Left renal cortex interstitium (tissue), 4 donors: ENCODE measurements at places on chromosomes 3 and 15. TPM values are rescaled to one million over a fixed set of nuclear protein-coding genes. Genes with fewer than 3 reads are reported as not detected.

DNA sequence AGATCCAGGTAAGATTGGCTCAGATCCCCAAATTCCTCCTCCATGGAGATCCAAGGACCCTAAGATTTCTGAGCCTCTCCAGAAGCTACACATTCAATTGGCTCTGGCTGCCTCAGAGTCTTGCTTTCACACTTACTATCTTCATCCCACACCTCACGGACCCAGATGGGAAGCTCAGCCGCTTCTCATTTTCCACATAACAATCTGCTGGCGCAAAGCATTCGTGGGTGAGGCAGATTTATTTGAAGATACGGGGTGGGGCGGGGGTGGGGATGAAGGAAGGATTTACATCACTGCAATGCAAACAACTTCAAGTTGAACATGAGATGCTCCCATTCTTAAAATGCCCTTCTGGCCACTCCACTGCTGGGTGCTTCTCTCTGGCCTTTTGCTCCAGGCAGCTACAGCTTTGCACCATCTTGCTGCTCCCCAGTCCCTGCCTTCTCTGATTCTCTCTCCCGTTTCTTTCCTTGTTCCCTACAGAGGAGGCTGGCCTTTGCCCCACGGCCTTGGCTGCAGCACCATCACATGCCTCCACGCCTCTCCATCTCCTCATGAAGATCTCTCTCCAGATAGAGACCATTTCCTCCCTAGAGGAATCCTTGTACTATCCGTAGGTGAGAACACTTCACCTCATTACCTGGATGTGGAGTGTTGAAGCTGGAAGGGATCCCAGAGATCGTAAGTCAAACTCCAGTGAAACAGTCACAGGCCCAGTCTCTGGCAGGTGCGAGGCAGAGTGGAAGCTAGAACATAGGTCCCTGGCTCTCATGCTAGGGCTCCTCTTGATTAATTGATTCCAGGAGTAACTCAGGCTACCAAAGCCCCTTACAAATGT lies 175.9 kb downstream of the RPLP1 start:
- DNase-seq, result no peak

GRCh38 chr3:108102420-108103039 lies 11.7 kb upstream of the CD47 start:
- no peak for DNase-seq

GRCh38 chr3:16999161-16999560 lies 114.4 kb downstream of the PLCL2 start:
- DNase-seq, result no peak

DNA sequence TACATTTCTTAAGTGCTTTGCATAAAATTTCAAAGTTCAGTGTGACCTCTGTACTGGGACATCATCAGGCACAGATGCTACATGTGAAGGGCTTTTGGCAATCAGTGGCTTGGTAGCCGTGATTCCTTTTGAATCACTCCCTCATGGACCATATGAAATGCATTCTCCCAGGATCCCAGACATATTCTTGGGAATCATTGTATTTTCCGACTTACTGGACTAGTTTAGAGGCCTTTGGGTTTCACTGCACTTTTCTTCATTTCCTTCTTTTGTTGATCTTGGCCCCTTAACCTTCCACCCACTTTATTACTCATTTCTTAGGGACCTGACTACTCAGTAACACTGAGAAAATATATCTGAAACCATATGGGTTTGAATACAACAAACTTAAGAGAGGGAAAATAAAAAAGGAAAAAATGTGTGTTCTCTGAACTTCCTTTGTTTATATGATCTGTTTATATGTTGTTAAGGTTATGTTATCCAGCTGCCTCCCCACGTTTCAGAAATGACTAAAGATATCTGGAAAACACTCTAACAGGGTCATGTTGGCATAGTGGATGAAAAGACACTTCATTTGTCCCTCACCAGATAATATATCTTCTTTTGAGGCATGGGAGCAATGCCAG lies 35.1 kb downstream of the HMG20A start:
- DNase-seq, result no peak

- no peak for DNase-seq
Observed at GRCh38 chr15:68373028-68373427, 58.9 kb downstream of the ITGA11 start.

DNA sequence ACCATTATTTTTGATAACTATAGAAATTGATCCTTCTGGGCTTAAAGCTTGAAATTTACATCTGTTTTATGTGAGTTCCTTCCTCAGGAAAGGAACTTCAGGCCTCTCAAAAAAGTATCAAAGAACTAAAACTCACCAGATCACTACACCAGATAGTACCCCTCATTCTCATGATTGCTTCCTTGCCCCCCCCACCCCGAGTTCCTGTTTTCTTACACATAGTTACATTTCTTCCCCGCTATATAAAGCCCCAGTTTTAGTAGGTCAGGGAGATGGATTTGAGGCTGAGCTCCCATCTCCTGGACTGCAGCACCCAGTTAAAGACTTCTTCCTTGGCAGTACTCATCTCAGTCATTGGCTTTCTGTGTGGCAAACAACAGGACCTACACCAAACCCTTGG lies 80.3 kb upstream of the HRH1 start:
- no peak for DNase-seq

GRCh38 chr3:194028434-194029004 lies 107.4 kb upstream of the HES1 start:
- no peak for DNase-seq

GRCh38 chr3:184362668-184363546 lies 1.4 kb downstream of the POLR2H start:
- peak; percentile 95 for DNase-seq

- DNase-seq, result no peak
Observed at GRCh38 chr3:77323626-77324025, 283.7 kb downstream of the ROBO2 start.

- DNase-seq, result no peak
Observed at GRCh38 chr3:26105261-26105660, 315.4 kb downstream of the OXSM start.

DNA sequence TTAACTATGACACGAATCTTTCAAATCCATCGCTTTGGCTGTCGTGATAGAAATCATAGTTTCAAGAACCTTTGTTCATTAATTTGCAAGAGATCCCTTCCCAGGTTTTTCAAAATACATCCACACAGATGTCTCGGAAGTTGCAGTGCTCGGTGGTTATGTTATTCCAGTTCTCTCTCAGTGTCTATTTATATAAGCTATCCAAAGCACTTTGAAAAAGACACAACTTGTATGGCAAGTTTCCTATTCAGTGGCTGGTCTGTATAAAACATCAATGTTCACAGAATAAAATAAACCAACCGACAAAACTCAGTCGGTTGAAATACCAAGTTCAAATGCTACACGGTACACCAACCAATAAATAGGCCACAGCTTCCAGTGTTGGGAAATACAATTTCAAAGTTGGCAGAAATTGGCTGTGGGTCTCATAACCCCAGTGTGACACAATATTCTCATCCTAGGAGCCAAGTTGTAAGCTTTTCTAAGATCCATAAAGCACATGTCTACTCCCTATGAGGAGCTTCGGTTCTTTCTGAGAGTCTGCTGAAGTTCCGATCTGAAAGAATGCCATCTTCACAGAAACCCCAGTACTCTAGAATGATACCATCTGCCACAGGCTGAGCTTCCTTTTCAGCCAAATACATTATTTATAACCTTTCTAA lies 23.7 kb downstream of the SATB1 start:
- DNase-seq, result no peak

- DNase-seq, result no peak
Observed at GRCh38 chr3:128727059-128727458, 1.1 kb downstream of the RAB7A start.

DNA sequence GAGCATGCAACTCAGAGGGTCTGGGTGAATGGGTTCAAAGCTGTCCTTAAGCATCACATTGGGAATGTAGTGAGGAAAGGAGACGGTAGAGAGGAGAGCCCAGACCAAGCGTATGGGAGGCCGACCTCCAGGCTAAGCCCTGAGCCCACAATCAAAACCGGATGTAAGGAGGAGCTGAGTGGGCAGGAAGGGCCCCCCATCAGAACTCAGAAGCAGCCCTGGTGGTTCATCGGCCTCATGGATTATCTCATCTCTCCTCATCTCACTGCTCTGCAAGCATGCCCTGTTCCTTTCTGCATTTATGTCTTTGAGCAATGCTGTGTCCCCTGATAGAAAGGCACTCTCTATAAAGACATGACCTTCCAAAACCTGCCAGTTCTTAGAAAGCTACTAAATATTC lies 6.2 kb downstream of the HDC start:
- DNase-seq, result no peak

- no peak for DNase-seq
Observed at GRCh38 chr3:31958701-31959152, 22.3 kb downstream of the OSBPL10 start.

DNA sequence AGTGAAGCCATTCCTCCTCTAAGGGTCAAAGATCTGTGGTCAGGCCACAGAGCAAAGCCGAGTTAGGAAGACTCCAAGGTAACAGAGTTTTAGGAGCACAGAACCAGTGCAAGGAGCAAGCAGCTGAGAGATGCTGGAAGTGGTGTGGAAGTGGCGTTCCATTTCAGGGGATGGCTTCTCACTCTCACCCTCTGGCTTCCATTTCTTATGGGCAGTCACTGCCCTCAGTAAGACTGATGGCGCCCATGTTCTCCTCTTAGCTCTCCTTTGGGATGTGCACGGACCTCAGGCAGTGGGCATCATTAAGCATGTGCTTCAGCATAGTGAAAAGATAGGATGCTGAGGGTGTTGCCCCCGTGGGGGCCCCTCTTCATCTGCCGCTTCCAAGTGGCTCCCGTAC lies 90.3 kb downstream of the ASB7 start:
- no peak for DNase-seq

GRCh38 chr15:81097890-81098280 lies 36.2 kb upstream of the CFAP161 start:
- no peak for DNase-seq

GRCh38 chr15:74913041-74913440 lies 6.4 kb upstream of the FAM219B start:
- DNase-seq, result no peak

DNA sequence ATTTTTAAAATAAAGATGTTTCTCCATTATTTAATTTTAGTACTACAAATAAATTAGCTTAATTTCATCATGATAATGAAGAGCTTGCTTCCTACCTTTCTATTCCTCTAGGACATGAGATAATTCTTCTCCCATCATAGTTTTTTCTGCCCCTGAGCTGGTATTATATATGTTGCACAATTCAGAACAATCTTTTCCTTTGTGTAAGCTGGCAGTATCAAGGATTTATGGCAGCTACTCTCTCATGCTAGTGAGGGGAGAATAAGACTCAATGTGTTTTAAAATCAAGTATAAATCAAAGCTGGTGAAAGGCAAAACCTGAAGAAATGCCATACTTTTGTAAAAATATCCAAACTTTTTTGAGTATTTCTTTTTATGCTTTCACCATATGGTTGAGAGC lies 1405.3 kb downstream of the SI start:
- DNase-seq, result no peak

- DNase-seq, result no peak
Observed at GRCh38 chr3:64368257-64369020, 143.2 kb upstream of the PRICKLE2 start.

GRCh38 chr3:72985576-72985975 lies 11.0 kb upstream of the PPP4R2 start:
- DNase-seq, result no peak

DNA sequence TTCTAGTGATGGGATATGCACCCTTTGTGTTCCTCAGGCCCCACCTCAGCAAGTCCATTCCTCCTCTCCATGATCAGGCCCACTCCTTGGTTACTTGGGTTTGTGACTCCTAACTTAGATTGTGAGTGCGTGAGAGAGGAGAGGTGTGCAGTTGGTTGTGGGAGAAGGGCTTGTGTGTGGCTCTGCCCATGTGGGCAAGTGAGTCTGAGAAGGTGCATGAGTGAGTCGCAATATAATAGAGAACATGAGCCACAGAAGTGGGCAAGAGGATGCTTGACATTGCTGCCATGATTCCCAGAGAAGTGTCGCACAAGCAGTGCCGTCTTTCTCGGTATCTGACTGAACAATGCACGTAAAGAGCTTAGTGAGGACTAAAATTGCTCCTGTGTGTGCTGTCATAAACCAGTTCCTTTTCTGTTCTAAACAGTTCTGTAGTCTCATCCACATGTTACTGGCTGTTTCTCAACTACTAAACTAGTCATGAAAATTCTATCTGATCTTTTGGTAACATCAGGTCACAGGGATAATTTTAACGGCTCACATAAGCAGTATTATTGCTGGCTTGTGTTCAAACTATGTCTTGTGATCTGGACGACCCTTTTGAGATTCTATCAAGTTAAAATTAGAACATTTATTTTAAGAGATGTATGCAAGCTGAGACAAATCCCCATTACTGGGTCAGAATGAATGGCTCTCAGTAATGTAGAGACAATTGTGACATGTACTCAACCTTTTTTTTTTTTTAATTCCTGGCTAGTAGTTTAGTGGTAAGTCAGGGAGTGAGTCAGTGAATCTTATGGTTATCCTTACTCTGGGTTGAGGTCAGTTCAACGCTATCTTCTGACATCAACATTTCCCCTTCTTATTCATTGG lies 25.6 kb downstream of the GYG1 start:
- no peak for DNase-seq

GRCh38 chr3:44132061-44132460 lies 109.6 kb upstream of the TOPAZ1 start:
- no peak for DNase-seq

GRCh38 chr15:101438482-101439284 lies 50.8 kb downstream of the PCSK6 start:
- no peak for DNase-seq

DNA sequence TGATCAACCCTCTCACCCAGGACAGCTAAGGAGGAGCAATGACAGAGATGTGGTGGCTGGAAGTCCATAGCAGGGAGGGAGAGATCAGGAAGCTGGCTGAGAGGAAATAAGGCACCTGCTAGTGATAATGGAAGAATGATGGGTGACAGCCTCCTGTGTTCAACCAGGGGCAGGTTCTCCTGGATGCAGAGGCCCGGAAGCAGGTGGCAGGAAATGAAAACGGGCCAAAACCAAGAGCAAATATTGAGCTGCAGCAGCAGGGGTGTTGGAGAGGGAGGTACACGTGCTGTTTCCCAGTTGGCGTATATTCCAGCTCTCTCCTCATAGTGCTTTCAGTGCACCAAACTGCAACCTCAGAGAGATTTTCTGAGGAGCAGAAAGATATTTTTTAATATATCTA lies 213.4 kb upstream of the TBL1XR1 start:
- no peak for DNase-seq

DNA sequence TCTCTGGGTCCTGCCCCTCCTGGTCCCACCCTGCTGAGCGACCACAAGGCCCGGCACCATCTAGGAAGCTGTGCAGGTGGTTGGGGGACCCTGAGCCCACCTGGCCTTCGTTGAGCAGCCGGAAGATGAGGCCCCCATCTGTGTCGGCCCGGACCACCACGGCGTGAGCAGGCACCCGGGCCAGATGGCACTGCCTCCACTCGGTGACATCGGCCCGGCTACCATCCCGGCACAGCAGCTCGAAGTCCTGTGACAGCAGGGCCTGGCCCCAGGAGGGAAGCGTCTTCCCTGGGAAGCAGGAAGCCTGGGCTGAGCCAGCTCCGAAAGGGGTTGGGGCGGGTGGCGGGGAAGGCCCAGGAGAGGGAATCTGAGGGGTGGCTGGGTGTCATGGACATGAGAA lies 12.6 kb downstream of the MELTF start:
- DNase-seq, result no peak

GRM7 gene
- polyA plus RNA-seq, result 3.4 TPM

EPHB3 gene
- 26.9 TPM for polyA plus RNA-seq

HMG20A gene
- 69.7 TPM for polyA plus RNA-seq

NOX5 gene
- 0.55 TPM for polyA plus RNA-seq

CADM2 gene
- polyA plus RNA-seq, result 0.72 TPM

GOLGA8J gene
- 1.6 TPM for polyA plus RNA-seq

TMCO5A gene
- not detected for polyA plus RNA-seq
